ENCODE measurements at places on chromosomes 16 and 17.
A peak's percentile ranks its signal among the peaks of the same experiment; 100 is the strongest.

DNA sequence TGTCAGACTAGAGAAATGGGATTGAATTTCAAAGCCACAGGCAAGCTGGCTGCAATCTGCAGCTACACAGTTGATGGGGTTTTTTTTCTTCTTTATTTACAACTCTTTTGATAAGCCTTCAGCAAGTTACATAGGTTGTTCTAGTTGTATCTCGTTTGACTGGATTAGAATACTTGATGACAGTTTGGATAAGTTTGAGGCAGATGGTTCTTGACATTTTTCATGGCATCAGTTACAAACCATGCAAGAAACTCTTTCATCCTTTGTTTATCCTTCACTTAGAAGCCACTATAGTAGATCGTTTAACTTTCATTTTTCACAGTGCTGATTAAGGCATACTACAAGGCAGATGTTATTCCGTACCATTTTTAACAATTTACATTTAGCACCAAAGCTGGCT lies 238.9 kb downstream of the TOX3 start:
- DNase-seq: no peak

DNA sequence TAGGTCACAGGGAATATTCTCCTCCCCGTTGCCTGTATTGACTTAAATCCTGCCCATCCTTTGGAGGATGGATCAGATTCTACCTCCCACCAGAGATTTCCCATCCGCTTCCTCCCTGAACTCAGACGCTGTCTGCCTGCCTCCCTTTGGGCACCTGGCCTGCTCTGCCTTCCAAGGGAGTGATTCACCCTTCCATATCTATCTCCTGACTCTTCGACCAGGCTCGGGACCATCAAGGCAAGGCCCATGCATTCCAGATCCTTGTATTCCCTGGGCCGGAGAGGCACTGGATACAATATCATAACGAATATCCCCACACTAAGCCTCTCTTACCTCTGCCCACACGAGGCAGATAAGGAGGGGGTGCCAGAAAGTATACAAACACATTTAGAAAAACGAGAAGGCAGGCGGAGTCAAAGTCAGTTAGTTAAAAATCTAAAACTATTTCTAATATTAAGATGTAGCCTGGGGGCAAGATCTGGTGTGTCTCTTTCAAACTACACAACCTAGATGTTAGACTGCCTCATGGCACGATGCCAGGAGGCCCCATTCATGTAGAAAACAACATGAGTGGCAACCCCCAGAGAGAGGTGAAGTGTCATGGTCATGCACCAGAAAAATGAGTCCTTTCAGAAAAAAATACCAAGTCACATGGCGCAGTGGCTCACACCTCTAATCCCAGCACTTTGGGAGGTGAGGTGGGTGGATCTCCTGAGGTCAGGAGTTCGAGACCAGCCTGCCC lies 9.2 kb downstream of the PMP22 start:
- DNase-seq: no peak

DNA sequence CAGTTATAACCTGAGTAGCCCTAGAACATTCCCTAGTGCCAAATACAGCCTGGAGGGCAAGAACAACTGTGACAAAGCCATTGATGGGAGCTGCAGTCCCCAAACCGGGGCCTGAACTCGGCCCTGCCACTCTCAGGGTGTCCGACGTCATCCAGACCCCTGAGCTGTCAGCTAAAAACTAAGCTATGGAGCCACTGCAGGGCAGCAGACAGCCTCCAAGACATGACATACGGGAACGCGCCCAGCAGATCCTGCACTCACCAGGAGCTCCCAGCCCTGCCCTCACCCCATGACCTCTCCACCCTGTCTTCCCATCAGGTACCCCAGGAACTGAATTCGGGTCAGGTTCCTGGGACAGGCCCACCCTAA lies 28.4 kb downstream of the KDM8 start:
- DNase-seq: no peak

GRCh38 chr17:16477255-16477654 lies 14.7 kb downstream of the LRRC75A start:
- DNase-seq: no peak

GRCh38 chr17:56596691-56597494 lies 3.4 kb downstream of the NOG start:
- DNase-seq: no peak

DNA sequence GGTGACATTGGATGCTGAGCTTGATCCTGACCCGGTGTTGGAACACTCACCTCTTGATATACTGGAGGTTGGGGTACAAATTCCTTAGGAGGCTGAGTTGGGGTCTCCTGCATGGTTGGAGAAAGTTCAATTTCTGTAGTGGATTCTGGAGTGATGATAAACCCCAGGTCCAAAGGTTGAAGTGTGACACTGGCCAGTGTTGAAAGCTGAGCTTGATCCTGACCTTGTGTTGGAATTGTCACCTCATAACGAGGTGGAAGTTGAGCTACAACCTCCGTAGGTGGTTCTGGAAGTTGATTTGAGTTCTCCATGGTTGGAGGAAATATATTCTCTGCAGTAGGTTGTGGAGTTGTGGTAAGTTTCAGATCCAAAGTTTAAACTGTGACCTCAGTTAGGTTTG lies 21.2 kb downstream of the RDM1 start:
- no peak for DNase-seq

- peak; percentile 44 for DNase-seq
Observed at GRCh38 chr17:41835800-41836549, at the start of gene NT5C3B. Gene NT5C3B, minus strand, starts transcription at chr17:41836232. Its CDS starts 39 bp downstream, at chr17:41836193.

- no peak for DNase-seq
Observed at GRCh38 chr16:86221085-86221484, 289.2 kb upstream of the FOXF1 start.

GRCh38 chr16:23501291-23501690 lies 9.0 kb downstream of the GGA2 start:
- DNase-seq: no peak

GRCh38 chr17:80468242-80468641 lies 8.2 kb downstream of the NPTX1 start:
- no peak for DNase-seq

- DNase-seq: peak; percentile 54
Observed at GRCh38 chr16:57530104-57530521, 6.3 kb downstream of the CCDC102A start.

GRCh38 chr17:77318491-77319210 lies 177.9 kb downstream of the SEC14L1 start:
- no peak for DNase-seq

DNA sequence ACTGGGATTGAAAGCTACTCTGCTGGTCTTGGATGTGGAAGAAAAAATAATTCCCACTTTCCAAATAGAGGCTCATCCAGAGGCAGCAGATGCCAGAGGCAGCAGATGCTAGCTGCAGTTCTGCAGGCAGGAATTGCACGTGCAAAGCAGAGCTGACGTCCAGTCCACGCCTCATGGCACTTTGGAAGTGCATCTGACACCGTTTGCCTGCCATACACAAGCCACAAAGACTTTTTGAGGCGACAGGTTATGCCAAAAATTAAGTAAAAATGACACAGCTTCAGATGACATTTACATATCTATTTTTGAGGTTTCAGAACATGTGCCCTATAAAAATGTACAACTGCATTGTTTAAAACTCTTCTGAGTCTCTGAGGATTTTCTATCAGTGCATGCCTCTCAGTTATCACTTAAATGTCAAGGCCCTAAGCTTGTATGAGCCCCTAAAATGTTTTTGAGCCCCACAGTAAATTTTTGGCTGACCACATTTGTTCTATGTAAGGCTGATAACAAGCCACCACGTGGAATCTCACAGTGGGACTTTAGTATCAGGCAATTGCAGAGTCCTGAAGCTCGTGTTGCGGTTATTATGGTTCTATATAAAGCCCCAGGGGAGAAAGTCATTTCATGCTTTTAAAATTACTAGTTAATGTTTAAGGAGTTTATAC lies 239.2 kb downstream of the PRKCA start:
- DNase-seq: no peak
